PC-9 (cell line): ENCODE measurements at places on chromosomes 2 and 18. TPM values are rescaled to one million over a fixed set of nuclear protein-coding genes. Genes with fewer than 3 reads are reported as not detected.

DNA sequence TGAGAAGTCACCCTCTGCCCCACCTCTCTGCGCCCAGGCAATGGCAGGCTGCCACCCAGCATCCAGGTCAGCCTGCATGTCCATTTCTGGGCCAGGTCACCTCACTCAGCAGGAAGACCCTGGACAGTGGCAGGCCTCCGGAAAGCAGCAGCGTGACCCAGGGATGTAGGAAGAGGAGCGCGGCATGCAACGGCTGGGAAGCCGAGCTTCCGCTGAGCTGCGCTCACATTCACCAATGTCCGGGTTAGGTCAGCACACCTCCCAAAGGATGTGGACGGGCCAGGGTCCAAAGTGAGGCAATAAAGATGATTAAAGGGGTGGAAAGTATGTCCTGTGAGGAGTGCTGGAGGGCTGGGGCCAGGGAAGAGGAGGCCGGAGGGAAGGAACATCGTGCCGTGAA is 174.5 kb downstream of the CTIF start:
- no peak overlapping the region for H3K4me3 ChIP-seq
- no peak for DNase-seq
- no peak overlapping the region for H3K27ac ChIP-seq
- no peaks in the 10 kb centered on the region for H3K4me1 ChIP-seq
- no peaks in the 10 kb centered on the region for H3K36me3 ChIP-seq

GRCh38 chr18:79511271-79511670 is 115.5 kb downstream of the NFATC1 start:
- no peak overlapping the region for H3K27ac ChIP-seq
- H3K36me3 ChIP-seq, result no peaks in the 10 kb centered on the region
- H3K27me3 ChIP-seq, result peaks cover 60% of the 10 kb centered on the region
- no peak overlapping the region for H3K4me3 ChIP-seq
- H3K4me1 ChIP-seq, result no peaks in the 10 kb centered on the region
- DNase-seq, result no peak

The LRATD1 gene
- total RNA-seq, result 3.8 TPM in 2 replicates

DNA sequence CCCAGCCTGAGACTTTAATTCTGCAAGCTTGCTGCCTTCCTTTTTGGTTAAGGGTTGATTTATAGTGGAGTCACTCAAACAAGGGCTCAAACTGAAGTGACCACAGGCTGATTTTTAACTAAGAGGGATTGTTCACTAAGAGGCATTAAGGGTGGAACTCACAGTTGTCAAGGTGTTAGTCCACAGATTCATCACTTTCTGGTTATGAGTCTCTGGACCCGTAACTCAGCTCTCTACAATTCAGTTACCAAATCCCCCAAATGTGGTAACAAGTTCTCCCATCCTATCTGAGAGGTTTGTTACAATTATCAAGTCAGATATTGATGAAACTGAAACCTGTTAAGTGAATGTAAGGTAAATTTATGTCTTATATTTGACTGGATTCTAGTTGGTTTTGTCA is 185.9 kb upstream of the KLHL14 start:
- H3K27ac ChIP-seq, result no peak overlapping the region
- no peaks in the 10 kb centered on the region for H3K27me3 ChIP-seq
- no peak overlapping the region for H3K4me3 ChIP-seq
- DNase-seq, result no peak
- H3K4me1 ChIP-seq, result no peaks in the 10 kb centered on the region

The CFAP65 gene
- not detected in 2 replicates for total RNA-seq

GRCh38 chr2:100919316-100919715 is 82.8 kb upstream of the RPL31 start:
- no peak overlapping the region for H3K4me3 ChIP-seq
- H3K4me1 ChIP-seq, result no peaks in the 10 kb centered on the region
- no peak for DNase-seq

GRCh38 chr2:216549926-216550690 is 51.5 kb downstream of the RPL37A start:
- no peaks in the 10 kb centered on the region for H3K4me1 ChIP-seq
- no peak overlapping the region for H3K27ac ChIP-seq
- no peak for DNase-seq
- no peaks in the 10 kb centered on the region for H3K27me3 ChIP-seq
- no peaks in the 10 kb centered on the region for H3K36me3 ChIP-seq
- H3K4me3 ChIP-seq, result no peak overlapping the region

DNA sequence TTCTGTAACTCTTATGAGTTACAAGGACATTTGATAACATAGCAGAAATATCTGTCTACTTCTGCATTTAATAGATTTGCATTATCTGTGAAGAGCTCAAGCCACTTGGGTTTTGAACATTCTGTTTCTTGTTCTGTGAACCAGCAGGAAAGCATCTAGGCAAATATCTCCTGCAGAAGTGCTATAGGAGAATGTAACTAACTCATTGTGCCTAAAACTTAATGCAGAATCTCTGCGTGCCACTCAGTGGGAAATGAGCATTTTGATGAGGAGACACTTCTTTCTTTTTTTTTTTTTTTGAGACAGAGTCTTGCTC is 63.5 kb downstream of the MYOM1 start:
- no peaks in the 10 kb centered on the region for H3K27me3 ChIP-seq
- H3K4me1 ChIP-seq, result peaks cover 9% of the 10 kb centered on the region; the same call in 1 of the 2 replicates
- DNase-seq, result no peak
- H3K4me3 ChIP-seq, result no peak overlapping the region
- no peak overlapping the region for H3K27ac ChIP-seq
- H3K36me3 ChIP-seq, result no peaks in the 10 kb centered on the region

The ALK gene
- not detected in 2 replicates for total RNA-seq

The ARHGEF4 gene
- 16.1 and 20.0 TPM in 2 replicates for total RNA-seq

GRCh38 chr2:217731805-217732204 is 271.0 kb downstream of the TNS1 start:
- H3K36me3 ChIP-seq, result no peaks in the 10 kb centered on the region
- peaks cover 6% of the 10 kb centered on the region; the same call in 1 of the 2 replicates for H3K27me3 ChIP-seq
- no peaks in the 10 kb centered on the region for H3K4me1 ChIP-seq
- no peak overlapping the region for H3K27ac ChIP-seq
- H3K4me3 ChIP-seq, result no peak overlapping the region

DNA sequence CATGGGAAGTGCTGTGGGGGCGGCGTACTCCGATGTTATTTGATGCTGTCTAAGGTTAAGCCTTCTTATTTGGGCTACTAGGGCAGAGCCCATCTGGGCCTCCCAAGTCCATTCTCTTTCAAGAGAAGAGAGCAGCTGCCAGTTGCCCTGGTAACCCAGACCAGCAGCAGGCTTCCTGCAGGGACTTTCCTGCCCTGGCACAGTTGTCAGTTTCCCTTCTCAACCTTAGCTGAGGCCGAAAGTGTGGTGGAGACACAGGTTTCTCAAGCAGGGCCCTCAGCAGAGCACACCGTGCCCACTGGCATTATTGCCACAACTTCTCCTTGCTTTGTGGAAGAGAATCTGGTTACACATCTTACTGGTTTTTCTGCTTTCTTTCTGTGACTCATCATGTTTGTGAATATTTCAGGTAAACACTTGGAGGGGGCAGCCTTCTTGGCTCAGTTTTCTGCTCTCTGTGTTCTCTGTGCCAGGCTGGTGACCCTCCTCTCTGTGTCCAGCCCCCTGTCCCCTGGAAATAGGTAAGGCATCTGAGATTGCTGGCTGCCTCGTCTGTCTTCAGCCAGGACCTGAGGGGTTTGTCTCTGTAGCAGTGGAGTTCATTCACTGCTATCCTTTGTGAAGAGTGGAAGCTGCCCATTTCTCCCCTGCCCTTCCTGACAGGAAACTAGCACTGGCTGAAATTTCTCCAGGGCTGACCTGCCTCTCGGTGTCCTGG is 111.0 kb downstream of the B3GNT2 start:
- H3K4me3 ChIP-seq, result peak overlapping the region; percentile 46
- H3K4me1 ChIP-seq, result peaks cover 63% of the 10 kb centered on the region
- no peaks in the 10 kb centered on the region for H3K27me3 ChIP-seq
- no peaks in the 10 kb centered on the region for H3K36me3 ChIP-seq
- peak overlapping the region; percentile 99 for H3K27ac ChIP-seq
- DNase-seq, result peak; percentile 99

- peaks cover 25% of the 10 kb centered on the region for H3K4me1 ChIP-seq
- no peak overlapping the region; the same call in 1 of the 2 replicates for H3K27ac ChIP-seq
- peaks cover 19% of the 10 kb centered on the region; the same call in 1 of the 2 replicates for H3K36me3 ChIP-seq
These were observed 1.7 kb downstream of the MFF start for GRCh38 chr2:227326783-227327182.

The CBLN2 gene
- not detected in 2 replicates for total RNA-seq

GRCh38 chr2:48469731-48470130 is 60.2 kb upstream of the STON1 start:
- no peak for DNase-seq
- peaks cover 20% of the 10 kb centered on the region for H3K36me3 ChIP-seq
- no peak overlapping the region for H3K4me3 ChIP-seq
- no peak overlapping the region for H3K27ac ChIP-seq

The ZNF396 gene
- total RNA-seq, result 1.9 and 2.0 TPM in 2 replicates

GRCh38 chr2:196555726-196556125 is 83.8 kb upstream of the CCDC150 start:
- no peaks in the 10 kb centered on the region for H3K36me3 ChIP-seq
- no peak overlapping the region for H3K27ac ChIP-seq
- H3K4me1 ChIP-seq, result no peaks in the 10 kb centered on the region
- no peak overlapping the region for H3K4me3 ChIP-seq

DNA sequence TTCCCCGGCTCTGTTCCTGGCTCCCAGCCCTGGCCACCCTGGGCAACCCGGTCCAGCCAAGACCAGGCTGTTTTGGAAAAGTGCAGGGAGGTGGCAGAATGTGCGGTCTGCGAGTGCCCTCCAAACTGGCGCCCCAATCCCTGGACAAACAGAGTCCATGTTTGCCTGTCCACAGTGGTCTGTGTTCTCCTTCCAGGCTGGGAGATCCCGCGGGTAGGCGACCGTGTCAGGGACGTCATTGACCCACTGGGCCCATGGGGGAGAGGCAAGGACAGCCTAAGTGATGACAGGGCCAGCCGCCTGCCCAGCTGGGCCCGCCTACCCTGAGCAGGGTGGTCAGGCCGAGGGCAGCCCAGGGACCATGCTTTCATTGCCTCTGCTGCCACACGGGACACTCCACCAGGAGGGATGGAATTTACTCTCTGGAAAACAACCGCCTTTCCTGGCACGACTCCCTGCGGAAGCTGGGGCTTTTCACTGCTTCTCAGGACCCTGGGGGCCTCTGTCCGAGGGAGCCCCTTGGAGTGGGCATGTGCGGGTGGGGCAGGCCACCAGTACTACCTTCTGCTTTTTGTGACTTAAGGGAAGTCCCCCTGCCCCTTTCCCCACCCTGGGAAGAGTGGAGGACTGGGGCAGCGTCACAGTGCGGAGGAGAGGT is 20.1 kb downstream of the CYP26B1 start:
- H3K4me3 ChIP-seq, result no peak overlapping the region
- H3K36me3 ChIP-seq, result no peaks in the 10 kb centered on the region
- no peak overlapping the region for H3K27ac ChIP-seq
- H3K4me1 ChIP-seq, result no peaks in the 10 kb centered on the region
- H3K27me3 ChIP-seq, result no peaks in the 10 kb centered on the region
- DNase-seq, result no peak

- H3K27ac ChIP-seq, result no peak overlapping the region
- DNase-seq, result no peak
- no peaks in the 10 kb centered on the region for H3K36me3 ChIP-seq
- H3K4me1 ChIP-seq, result no peaks in the 10 kb centered on the region
These were observed 16.0 kb downstream of the LRRTM1 start for GRCh38 chr2:80288576-80288975.

- no peak for DNase-seq
- H3K27me3 ChIP-seq, result no peaks in the 10 kb centered on the region
- H3K4me3 ChIP-seq, result no peak overlapping the region
- no peak overlapping the region for H3K27ac ChIP-seq
These were observed 155.1 kb downstream of the DYSF start for GRCh38 chr2:71608441-71608840.

DNA sequence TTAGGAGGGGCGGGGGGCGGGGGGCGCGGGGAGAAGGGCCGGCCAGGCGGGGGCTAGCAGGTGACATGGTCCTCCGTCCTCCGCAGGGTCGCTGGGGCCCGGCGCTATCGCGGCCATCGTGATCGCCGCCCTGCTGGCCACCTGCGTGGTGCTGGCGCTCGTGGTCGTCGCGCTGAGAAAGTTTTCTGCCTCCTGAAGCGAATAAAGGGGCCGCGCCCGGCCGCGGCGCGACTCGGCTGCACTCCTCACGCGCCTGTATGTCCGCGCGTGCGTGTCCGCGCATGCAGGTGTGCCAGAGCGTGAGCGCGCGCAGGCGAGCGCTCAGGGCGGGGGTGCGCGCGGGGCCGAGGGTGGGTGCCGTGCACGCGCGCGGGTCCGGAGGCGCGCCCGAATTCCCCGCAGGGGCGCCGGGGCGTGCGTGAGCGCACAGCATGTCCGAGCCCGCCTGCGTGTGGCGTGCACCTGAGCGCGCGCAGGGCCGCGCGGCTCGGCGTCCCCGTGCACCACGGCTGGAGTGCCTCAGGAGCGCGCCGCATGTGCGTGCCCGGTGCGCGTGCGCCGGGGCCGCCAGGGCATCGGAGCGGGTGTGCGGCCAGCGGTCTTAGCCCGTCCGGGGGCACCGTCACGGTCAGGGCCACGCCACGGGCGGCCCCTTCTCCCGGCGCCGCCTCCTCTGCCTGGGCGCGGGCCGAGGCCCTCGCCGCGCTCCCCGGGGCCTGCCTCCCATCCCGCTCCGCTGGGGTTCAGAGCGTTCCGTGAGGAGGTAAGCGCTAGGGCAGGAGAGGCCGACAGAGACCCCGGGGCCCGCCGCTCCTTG is 6.3 kb downstream of the SNORC start:
- no peaks in the 10 kb centered on the region for H3K36me3 ChIP-seq
- no peaks in the 10 kb centered on the region for H3K27me3 ChIP-seq
- DNase-seq, result peak; percentile 61
- H3K4me1 ChIP-seq, result no peaks in the 10 kb centered on the region

The GAREM2 gene
- 0.96 and 1.7 TPM in 2 replicates for total RNA-seq

DNA sequence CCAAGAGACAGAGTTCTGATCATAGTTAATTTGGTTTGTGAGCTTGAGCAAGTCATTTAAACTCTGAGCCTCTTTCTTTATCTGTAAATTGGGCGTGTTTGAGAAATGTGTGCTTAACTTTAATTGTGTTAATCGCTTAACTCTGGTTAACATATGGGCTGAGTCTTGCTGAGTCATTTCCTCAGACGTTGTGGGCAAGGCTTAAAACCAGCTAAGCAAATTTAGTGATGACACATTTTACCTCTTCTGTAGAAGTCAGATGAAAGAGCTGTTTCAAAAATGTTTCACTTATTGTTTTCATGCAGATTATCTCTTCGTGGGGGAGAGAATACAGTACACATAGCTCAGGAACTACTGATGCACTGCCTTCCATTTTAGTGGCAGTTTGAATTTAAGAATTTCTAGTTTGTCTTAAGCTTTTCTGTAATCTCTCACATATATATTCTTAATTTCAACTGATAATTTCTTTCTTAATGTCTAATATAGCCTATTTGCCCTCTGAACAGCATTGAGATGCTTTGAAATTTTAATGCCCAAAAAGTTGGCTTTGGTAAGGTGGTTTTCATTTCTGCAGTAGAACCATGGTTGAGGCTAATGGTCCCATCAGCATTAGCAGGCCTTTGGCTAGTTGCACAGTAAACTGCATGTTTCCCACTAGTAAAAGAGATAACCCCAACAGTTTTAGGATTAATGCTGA is 34.9 kb downstream of the RAB10 start:
- DNase-seq, result peak; percentile 83
- peaks cover 24% of the 10 kb centered on the region for H3K4me1 ChIP-seq
- peaks cover 24% of the 10 kb centered on the region; the same call in 1 of the 2 replicates for H3K36me3 ChIP-seq
- no peak overlapping the region for H3K4me3 ChIP-seq

The RBMS1 gene
- total RNA-seq, result 50.7 and 65.1 TPM in 2 replicates

The TFCP2L1 gene
- total RNA-seq, result 4.6 and 7.0 TPM in 2 replicates

GRCh38 chr18:5524660-5525059 is 19.1 kb downstream of the EPB41L3 start:
- H3K36me3 ChIP-seq, result no peaks in the 10 kb centered on the region
- H3K27ac ChIP-seq, result no peak overlapping the region
- H3K4me1 ChIP-seq, result no peaks in the 10 kb centered on the region
- 0 out of 2 replicates have a peak, but pooled peaks cover 2% of the 10 kb centered on the region for H3K27me3 ChIP-seq
- H3K4me3 ChIP-seq, result no peak overlapping the region
- DNase-seq, result no peak

The SERPINB12 gene
- total RNA-seq, result not detected in 2 replicates
